ENCODE measurements at places on chromosomes 7 and 10. TPM values are rescaled to one million over a fixed set of nuclear protein-coding genes. Genes with fewer than 3 reads are reported as not detected.

Gene TNKS2
- 20.8 TPM for total RNA-seq

Gene FUOM
- total RNA-seq = 19.0 TPM

Gene SUGCT
- total RNA-seq = 1.8 TPM

Gene SPDYE2
- not detected for total RNA-seq

Gene NRCAM
- total RNA-seq = 98.3 TPM

Gene PARD3
- total RNA-seq = 95.5 TPM

Gene PCBD1
- 238 TPM for total RNA-seq

Gene ACADSB
- 6.6 TPM for total RNA-seq

Gene ADCYAP1R1
- 0.08 TPM for total RNA-seq

Gene HHEX
- total RNA-seq = 12.5 TPM

Gene C10orf62
- not detected for total RNA-seq

Gene KCNMA1
- 67.4 TPM for total RNA-seq

Gene CALHM1
- not detected for total RNA-seq

Gene SKIDA1
- total RNA-seq = 1.3 TPM

Gene NKX2-3
- 0.07 TPM for total RNA-seq

Gene XRCC2
- total RNA-seq = 5.7 TPM

Gene NEBL
- 4.2 TPM for total RNA-seq

Gene PRR15
- 2.3 TPM for total RNA-seq

Gene FAM131B
- 0.50 TPM for total RNA-seq
